Stimulated activated CD4-positive, alpha-beta T cell treated with anti-CD3 and anti-CD28 coated beads, Interleukin-4, amount 100 ng/mL, for 48 hours (primary cell): ENCODE measurements at places on chromosomes 16 and 17.

DNA sequence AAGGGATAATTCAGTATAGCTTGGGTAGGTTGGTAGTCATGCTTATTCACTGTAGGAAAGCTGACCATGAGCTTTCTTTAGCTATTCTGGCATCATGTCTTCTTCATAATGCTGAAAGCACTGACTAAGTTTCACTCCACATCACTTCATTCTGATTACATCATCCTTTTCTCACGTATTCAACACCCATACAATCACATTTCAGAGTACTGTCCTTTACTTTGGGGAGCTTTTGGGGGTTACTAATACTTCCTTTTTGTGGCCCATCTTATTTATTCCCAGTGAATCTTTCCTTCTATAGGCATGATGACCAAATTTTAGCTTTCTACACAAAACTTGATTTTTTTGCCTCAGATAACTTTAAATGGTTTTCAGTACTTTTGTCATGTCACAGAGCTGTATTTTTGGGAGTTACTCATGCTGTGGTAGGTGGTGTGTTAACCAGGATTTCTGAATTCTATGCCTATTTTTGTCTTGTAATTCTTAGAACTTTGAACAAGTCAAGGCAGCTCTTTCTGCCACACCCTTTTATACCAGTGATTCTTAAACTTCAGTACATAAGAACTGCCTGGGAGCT lies 23.5 kb downstream of the TADA2A start:
- no peak for DNase-seq

DNA sequence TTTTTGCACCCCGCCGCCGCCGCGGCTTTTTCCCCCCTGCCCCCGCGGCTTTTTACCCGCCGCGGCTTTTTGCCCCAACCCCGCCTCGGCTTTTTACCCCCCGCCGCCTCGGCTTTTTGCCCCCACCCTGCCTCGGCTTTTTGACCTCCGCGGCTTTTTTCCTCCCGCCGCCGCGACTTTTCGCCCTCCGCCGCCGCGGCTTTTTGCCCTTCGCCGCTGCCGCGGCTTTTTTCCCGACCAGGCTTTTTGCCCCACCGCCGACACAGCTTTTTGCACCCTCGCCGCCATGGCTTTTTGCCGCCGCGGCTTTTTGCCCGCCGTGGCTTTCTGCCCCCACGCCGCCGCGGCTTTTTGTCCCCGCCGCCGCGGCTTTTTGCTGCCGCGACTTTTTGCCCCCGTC lies 137.0 kb upstream of the TP53TG3D start:
- DNase-seq: peak; percentile 0

- DNase-seq: no peak
Measured at GRCh38 chr16:12255473-12255872, 278.9 kb downstream of the SNX29 start.

- no peak for DNase-seq
Measured at GRCh38 chr16:351804-352520, 561 bp downstream of the AXIN1 start.

DNA sequence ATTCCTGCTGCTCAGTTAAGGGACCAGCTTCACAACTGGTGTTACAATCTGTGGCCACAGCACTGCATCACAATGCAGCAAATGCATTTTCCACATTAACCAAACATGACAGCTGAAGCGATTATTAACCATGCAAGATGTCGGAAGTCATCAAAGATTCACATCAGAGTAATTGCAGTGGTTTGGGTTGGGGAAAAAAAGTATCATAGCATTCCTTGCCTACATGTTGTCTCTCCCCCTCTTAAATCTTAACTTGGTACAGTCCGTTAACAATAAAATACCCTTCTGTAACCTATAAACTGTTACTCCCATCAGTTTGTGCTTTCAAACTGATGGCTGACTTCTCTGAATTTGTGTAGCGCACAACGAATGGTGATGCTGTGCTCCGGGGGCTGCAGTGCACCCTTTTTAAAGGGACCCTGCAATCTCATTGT lies 51.6 kb downstream of the NUP93 start:
- no peak for DNase-seq

GRCh38 chr17:80545499-80545826 lies 825 bp downstream of the RPTOR start:
- no peak for DNase-seq

GRCh38 chr17:55201308-55201932 lies 63.3 kb upstream of the HLF start:
- no peak for DNase-seq
